CD4-positive, alpha-beta T cell treated with Interleukin-15 for 4 hours (primary cell): ENCODE measurements at places on chromosomes 6 and 20.

GRCh38 chr6:147467428-147467827 is 41.1 kb upstream of the SAMD5 start:
- DNase-seq, result no peak

DNA sequence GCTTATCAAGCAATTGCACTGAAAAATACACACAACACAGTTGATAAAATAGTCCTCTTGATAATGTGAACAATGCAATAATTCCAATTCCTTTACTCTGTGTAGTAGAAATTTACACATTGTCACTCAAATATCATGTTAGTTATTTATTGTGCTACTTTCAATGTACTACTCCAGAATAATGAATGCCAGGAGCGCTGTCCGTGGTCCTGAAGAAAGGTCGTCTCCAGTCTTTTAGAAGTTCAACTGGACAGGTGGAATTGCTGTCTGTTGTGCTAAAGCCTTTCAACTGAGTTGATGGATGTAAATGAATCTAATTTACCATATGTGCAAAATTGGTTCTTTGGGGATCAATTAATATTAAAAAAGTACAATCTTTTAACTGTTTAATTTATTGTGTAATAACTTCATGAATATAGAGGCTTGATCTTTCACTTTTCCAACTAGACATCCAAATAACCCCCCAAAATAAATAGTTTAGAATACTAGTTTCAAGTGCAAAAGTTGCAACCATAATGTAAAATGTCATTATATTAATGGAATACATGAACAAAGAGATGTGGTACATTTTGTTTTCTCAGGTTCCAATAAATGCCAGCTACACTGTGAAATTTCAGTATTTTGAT is 3.2 kb downstream of the GRIK2 start:
- peak; percentile 14 for DNase-seq

DNA sequence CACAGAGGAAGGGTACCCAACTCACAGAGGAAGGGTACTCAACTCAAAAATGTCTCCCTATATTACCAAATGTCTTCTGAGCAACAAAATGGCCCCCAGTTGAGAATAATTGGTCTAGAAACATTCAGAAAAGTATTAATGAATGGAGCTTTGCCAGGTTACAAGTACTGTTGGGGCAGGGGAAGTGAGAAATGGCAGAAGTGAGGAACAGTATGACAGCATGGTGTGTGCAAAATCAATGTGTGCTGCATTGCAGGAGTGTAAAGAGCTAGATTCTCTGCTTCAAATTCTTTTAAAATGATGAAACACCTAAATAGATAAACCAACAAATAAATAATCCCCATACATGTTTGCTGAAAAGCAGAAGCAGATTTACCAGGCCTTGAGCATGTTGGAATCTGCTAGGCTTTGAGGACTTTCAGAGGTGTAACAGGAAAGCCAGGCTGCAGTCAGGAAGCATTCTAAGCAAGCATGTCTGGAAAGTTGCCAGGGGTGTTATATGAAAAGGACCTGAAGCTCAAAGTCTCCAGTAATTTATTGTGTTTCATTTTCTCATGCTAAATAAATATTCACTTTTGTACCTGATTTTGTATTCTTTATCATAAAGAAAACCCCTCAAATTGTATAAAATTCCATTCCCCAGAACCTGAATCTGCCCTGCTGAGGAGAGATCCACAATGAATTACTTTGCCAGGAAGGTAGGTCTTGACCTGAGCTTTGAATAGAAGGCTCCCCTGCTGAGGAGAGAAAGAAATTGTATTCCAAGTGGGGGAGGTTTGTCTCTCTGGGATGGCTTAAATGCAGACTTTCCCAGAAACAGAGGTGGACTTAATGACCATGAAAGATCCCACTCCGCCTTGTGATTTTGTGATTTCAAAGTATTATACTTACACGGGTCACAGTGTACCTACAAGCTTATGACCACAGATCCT is 265.0 kb upstream of the MARCKS start:
- no peak for DNase-seq

GRCh38 chr6:112865131-112865530 is 518.0 kb downstream of the RFPL4B start:
- DNase-seq, result no peak

DNA sequence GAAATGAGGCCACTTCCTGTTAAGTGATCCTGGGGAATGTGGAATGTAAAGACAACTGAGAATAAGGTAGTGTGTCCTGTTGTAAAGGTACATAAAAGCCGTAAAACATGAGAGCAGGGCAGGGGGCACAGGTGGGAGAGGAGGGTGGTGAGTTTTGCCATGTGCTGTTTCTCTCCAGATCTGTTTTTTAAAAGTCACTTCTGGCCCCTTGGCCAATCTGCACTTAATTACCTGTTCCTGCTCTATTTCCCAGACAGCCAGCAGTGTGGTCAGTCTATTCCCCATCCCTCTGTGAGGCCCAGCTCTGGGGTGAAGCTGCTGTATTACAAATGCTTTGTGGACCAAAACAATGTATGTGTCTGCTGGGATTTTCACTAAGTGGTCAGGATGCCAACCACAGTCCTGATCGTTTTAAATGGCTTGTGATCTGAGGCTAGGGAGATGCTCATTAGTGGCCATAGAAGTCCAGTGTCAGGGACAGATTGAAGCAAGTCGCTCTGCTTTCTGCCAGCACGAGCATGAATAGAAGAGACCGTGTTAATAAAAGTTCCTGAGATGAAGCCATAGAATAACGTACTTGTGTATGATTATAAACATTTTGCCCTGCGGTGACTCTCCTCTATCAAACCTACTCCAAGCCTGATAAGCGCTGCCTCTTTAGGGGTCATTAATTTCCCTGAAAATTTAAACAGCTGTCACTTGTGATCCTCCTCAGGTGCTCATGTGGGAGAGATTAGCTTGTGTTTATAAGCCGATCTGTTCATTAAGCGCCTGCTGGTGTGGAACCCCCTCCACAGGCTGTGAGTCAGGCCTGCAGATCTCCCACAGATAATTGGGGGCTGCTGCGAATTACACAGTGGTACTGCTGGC is 111.8 kb upstream of the CENPW start:
- DNase-seq, result no peak
